ENCODE measurements at places on chromosomes 4 and X.

- no peak for DNase-seq
Measured at GRCh38 chr4:121304893-121305292, 75.9 kb downstream of the QRFPR start.

DNA sequence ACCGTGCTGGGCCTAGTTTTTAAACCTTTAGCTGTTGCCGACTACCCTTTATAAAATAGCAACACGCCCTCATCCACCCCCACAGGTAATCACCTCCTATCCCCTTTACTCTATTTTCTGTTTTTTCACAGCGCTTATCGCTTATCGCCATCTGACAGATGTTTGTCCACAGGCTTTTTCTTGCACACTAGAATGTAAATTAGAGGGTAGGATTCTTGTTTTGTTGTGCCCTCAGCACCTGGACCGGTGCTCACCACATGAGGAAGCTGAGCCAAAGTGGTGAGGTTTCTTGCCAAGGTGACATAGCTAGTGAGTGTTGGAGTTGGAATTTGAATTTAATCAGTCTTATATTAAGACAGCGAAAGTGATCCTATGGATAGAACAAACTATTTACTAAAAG, 2.9 kb upstream of the RBBP7 start:
- DNase-seq: no peak

GRCh38 chr4:161704653-161705052, 459.1 kb downstream of the FSTL5 start:
- no peak for DNase-seq

GRCh38 chr4:89640620-89641366, 196.2 kb downstream of the SNCA start:
- no peak for DNase-seq

- no peak for DNase-seq
Measured at GRCh38 chrX:21811832-21812231, 27.6 kb upstream of the MBTPS2 start.

DNA sequence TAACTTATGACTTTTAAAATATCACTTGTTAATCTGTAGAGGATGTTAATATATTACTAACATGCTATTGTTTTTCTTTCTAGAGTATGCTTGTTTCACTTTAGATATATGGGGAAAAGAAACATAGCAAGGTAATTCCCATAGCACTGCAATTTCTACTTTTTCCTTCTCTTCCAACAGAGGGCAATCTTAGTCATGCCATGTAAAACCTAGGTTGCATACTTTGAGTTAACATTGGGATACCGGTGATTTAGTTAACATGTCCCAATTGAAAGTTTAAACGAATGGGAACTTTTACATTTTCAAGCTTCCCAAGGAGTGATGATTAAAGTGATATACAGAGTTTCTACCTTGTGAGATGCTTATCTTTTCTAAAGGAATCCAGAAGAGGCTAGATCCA, 89.4 kb upstream of the IL13RA1 start:
- DNase-seq: no peak

DNA sequence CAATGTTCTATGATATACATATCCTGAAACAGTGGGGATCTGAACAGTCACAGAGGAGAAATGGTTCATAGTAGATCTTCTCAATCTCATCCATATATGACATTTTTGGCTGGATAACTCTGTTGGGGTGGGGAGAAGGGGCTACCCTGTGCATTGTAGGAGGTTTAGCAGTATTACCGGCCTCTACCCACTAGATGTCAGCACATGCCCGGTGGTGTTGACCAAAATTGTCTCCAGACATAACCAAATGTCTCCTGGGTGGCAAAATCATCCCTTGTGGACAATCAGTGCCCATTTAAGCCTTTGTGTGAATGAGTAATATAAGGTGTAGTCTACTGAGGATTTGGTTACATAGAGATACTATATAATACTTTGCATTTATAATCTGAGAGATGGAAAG, 89.9 kb downstream of the PLS3 start:
- DNase-seq: no peak

All from stimulated activated CD4-positive, alpha-beta T cell treated with anti-CD3 and anti-CD28 coated beads, Interleukin-4, amount 100 ng/mL, for 1 hour (primary cell).